ENCODE measurements at places on chromosomes 2 and 18.

DNA sequence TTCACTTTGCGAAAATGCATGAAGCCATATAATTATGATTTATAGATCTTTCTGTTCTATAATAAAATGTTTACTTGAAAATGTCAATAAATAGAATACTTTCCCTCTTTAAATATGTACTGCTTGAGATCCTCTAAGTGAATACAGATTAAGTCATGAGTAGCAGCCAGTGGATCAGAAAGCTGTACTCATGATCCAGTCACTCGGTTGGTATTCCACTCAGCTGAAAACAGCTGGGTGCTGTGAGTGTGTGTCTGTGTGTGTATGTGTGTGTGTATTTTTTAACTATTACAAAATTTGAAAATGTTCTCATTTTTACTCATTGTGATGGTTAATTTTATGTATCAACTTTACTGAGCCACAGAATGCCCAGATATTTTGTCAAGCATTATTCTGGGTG, 141.6 kb upstream of the CYP26B1 start:
- DNase-seq, result no peak

GRCh38 chr2:45786836-45787357, 135.4 kb downstream of the PRKCE start:
- no peak for DNase-seq

GRCh38 chr2:15964936-15965563, 24.7 kb downstream of the MYCN start:
- no peak for DNase-seq

GRCh38 chr18:41721103-41721790, 233.8 kb upstream of the PIK3C3 start:
- no peak for DNase-seq

DNA sequence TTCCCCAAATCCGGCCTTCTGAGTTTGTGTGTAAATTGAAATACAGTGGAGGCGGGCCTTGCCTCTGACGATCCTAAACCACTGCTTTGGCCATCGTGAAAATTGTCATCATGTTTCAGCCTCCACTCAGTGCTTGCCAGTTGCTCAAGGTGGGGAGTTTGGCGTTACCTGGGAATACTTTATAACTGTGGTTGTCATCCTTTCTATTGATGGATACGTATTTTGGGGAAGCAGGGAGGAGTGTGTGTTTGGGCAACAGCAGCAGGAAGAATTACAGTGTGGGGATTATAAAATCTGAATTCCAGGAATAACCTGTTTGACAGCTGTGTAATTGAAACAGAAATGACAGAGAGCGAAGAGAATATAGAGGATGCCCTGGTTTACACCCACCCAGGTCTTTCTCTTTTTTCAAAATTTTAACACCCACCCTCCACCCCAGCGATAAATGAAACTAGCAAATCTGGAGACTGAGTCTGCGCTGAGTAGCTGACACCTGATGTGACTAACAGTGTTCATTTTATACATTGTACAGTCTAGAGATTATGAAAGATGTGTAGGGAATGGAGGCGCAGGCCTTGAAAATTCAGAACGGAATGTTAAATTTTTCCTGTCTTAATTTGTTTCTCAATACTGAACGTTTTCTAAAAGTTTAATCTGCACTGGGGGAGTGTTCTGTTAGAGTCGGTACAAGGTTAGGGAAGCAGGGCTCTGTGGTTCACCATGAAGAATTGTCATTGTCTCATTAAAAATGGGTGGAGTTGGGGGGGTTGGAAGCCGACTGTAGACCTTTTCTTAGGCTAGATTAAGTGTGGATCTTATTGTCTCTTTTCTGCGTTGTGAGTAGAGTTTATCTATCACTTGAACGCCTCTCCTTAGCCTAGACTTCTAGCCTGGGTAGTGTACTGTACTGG, 1.6 kb downstream of the MAP4K4 start:
- DNase-seq, result no peak

DNA sequence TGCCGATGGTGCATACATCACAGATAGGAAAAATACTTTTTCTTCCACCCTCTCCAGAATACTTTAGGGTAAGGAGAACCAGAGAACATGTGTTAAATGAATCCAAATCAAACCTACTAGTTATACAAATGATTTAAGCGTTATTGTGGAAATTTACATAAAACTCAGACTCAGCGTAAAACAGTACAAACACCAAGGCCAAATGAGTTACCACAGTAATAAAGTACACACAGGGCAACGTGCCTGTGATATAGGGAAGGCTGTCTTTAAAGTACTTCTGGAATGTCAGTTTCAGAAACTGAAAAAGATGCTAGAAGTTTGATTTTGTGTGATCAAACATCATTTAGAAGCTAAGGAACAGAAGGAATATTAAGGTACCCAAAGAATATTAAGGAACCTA, 46.9 kb downstream of the PTPRM start:
- DNase-seq, result no peak

DNA sequence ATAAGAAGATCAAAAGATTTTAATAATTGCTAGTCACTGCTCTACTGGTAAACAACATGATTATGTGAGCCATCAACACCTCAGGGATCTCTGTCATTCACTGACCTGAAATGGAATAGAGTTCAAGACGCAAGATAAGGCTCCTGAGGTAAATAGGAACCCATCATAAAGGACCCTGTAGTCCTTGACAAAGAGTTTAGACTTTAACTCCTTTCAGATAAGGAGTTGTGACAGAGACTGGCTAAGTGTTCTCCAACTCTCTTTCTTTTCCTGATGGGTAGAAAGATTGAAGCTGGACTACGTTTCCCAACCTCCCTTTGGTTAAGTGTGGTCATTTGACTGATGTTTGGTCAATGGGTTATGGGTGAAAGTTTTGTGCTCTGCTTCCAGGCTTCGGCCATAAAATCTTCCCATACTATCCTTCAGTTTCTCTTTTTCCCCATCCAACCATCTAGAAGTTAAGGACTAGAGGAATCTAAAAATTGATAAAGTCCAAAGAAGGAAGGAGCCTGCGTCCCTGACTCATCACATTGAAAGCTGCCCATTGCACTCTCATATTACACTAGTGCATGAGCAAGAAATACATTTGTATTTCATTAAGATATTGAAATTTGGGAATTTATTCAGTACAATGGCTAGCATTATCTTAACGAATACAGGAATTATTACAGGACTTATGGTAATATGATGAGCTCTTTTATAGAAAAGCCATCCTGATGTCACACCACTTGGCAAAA, 293.7 kb upstream of the ACVR2A start:
- DNase-seq, result no peak
